NCI-H526 treated with DMSO at 0.1 percent for 48 hours (cell line): ENCODE measurements at places on chromosomes 5 and 9.

DNA sequence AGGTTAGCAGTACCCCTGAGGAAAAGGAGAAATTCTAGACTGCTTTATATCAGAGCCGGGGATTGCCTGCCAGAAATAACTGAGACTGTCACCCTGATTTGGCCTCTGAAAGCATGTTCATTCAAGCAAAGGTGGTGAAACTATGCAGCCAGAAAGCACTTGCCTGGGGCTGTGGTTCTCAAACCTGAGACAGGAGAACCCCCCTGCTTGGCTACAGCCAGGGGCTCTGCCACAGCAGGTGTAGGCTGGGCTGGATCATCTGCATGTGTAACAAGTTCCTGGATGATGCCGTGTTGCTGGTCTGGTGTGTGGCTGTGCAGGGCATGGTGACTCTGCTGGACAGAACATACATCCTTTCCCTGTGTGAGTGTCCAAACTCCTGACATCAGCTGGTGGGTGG is 157.8 kb downstream of the NXNL2 start:
- no peak for DNase-seq

DNA sequence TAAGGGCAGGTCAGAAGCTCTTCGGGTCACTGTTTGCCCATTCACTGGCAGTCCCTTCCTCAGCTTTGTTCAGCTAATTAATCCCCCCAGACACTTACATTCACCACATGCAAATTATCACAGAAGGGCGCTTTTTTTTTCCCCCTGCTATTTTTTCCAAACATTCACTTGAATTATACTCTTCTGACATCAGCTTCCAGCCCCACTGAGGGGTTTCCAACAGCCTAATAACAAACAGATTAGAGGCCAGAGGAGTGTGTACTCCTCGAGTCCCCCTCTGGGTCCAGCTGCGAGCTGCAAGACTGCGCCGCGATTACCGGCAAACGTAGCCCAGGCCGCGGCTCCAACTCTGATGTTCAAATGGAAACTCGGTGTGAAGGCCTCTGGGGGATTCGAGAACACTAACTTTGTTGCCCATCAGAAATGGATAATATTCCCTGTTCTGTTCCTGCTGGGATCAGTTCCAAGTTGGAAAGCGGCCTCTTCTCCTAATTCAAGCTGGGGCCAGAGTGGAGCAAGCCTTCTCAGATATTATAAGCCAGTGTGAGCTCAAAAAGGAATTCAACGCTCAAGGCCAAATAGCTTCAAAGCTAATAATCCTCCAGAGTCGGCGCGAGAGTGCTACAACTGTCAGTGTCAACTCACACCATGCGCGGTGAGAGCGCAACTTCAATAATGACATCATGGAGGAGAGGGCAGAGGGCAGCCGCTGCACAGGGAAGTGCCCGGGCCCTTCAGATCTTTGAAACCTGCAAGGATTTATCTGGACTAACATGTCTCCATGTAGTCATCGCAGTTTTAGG is 560.8 kb downstream of the BNC2 start:
- DNase-seq = no peak

GRCh38 chr9:134590240-134591081 is 51.1 kb upstream of the COL5A1 start:
- no peak for DNase-seq

- DNase-seq = no peak
Observed at GRCh38 chr5:92147266-92147665, 764.1 kb upstream of the ARRDC3 start.

GRCh38 chr5:65061974-65062353 is 293.2 kb downstream of the CWC27 start:
- DNase-seq = no peak

DNA sequence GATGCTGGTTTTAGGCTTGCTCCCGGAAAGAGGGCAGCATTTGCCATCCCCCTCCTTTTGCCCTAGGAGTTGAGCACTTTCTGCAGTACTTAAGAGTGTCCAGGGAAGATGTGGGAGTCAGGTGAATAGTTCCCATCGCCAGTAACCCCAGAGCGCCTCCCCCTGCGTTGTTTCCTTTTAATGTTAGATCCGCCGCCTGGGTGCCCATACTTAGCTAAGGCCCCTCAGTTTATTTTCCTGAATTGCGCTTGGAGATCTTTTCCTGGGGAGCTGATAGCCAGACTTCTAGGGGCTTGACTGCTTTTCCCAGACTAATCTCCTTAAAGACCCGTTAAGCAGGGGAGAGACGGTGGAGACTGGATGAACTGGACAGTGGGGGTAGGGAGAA is 377 bp upstream of the PCDHAC2 start:
- no peak for DNase-seq

- no peak for DNase-seq
Observed at GRCh38 chr5:1673042-1673677, 126.5 kb downstream of the MRPL36 start.
